Umbilical cord (tissue), 2 donors: ENCODE measurements at places on chromosomes 7 and 10. TPM values are rescaled to one million over a fixed set of nuclear protein-coding genes. Genes with fewer than 3 reads are reported as not detected.

DNA sequence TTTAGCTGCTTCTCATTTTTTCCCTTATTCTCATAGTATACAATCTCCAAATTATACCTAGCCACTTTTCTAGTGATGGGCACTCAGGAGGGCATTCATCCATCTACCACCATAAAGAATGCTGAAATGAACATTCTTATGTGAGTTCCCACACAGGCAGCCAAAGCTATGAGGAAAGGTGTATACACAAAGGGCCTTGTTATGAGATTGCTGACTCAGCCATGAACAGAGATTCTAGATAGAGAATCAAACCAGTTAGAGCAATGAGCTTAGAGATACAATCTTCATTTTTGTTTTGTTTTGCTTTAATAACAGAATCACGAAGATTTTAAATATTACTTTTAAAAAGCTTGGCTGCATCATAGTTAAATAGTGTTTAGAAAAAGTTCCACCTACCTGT, 54.8 kb upstream of the TNKS2 start:
- no peak for DNase-seq

Gene RTKN2
- 5.1 TPM for total RNA-seq

GRCh38 chr7:158444501-158445420, 142.9 kb downstream of the PTPRN2 start:
- no peak for DNase-seq

- peak; percentile 23 for DNase-seq
These were observed 1.5 kb downstream of the IPMK start for GRCh38 chr10:58266003-58266825.

GRCh38 chr7:155533827-155534690, 12.3 kb downstream of the CNPY1 start:
- no peak for DNase-seq

GRCh38 chr7:149196705-149197171, 1.4 kb downstream of the ZNF282 start:
- no peak for DNase-seq

Gene SHTN1
- total RNA-seq, result 1.4 TPM
